ENCODE measurements at places on chromosomes 6 and 20.

DNA sequence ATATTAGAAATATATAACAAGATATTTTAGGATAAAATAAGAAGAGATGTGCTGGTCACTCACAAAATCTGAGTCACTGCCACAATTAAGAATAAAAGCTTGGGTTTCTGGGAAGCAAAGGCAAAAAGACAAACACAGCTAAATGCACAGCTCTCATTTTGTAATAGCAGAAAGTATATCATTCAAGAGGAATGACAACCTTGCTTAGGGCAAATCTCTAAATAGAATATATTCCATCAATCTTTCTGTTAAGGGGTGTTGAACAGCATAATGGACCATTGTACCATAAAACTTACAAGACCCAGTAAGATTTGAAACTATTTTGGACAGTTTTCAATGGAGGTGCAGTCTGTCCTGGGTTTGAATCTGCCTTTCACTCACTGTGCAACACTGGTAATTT is 464.9 kb upstream of the SOX4 start:
- DNase-seq = no peak

- DNase-seq = no peak
These were observed 151.2 kb downstream of the RNF144B start for GRCh38 chr6:18538315-18538714.

GRCh38 chr20:62678553-62678952 is 30.1 kb upstream of the NTSR1 start:
- DNase-seq = no peak

- peak; percentile 66 for DNase-seq
These were observed 150.3 kb downstream of the SYCP2 start for GRCh38 chr20:59782986-59783640.

- DNase-seq = no peak
These were observed 48.9 kb upstream of the ARG1 start for GRCh38 chr6:131523988-131524673.

DNA sequence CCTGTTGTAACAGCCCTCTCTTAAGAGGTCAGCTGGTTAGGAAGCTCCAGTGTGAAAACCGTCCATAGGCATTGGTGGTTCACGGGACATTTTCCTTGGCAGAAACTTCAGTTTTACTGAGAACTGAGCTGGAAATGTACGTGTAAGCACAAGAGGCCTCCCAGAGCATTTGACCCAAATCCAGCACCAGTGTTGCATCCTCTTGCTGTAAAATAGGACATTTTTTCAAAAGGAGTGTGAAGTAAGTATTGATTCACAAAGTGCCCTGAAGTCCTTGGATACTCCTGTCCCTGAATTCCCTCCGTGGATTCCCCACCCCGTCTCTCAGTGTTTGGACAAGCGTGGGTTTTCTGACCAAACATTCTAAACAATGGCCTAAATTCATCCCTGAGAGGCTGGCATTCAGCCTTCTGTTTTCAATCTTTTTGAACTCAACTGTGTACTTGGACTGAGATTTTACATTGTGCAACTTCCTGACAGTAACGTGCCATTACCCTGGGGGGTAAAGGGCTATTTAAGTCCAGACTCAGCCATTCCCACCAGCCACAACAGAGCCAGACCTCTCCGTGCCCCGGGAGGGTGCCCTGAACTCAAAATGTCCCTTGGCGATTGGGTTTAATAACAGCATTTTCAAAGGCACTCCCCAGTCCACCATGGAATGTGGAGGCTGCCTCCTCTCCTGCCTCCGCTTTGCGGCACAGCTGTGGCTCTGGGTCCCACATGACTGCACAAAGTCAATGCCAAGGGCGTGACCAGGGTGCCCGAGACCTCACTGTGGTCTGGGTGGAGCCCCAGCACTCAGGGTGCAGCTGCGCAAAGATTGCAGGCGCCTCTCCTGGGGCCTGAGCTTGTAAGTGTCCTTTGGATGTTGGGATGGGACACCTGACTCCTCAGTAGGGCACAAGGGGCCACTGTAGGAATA is 92.7 kb upstream of the AFDN start:
- no peak for DNase-seq

DNA sequence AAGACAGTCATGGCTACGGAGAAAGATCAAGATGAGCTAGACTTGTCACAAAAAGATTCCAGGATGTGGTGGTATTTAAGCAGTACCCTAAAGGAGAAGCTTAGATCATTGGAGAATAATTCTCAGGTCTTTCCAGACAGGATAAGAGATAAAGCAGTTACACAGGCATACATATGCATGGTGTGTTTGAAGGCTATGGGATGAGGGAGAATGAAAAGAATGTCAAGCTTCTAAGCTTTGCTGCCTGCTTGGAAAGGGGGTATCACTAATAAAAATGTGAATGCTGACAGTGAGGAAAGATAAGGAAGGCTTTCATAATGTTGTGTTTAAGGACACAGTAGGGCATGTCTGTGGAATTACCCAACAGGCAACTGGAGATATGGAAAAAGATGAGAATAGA is 28.1 kb downstream of the RWDD2A start:
- DNase-seq = no peak

GRCh38 chr20:24747881-24748595 is 201.0 kb upstream of the CST7 start:
- no peak for DNase-seq

GRCh38 chr6:108531332-108531731 is 29.4 kb upstream of the FOXO3 start:
- DNase-seq = no peak

DNA sequence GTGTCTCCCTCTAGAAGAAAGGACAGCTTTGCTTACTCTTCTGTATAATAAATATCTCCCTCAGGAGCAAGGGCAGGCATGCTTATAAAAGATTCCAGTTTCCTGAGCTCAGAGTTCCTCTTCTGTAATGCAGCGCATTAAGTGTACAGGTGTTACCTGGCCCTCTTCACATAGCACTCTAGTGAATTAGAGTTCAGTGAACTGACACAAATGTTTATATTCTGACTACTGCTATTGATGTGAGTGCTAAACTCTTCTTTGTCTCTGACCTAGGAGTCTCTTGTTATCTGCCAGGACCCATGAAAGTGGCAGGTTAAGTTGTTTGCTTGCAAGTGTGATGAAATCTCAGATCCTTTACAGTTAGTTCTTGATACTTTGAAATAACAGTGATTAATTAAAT is 33.5 kb downstream of the CYB5R4 start:
- DNase-seq = no peak

DNA sequence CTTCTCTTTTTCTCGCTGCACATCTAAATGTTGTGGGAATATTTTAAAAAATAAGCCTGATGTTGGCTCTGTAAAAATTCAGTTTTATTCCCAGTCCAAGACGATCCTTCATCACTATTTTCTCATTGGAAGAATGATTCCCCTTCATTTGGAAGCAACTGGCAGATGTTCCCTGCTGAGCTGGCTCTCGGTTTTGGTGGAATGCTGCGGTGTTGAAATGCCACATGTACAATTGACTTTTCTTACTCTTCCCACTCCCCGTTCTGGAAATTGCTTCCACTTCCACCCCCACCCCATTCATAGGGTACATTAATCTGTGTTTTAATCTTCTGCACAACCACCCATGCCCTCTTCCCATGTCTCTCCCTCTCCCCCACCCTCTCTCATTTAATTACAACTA is 496.3 kb upstream of the MAP3K7 start:
- no peak for DNase-seq

GRCh38 chr6:136333824-136334464 is 44.3 kb upstream of the BCLAF1 start:
- DNase-seq = no peak

DNA sequence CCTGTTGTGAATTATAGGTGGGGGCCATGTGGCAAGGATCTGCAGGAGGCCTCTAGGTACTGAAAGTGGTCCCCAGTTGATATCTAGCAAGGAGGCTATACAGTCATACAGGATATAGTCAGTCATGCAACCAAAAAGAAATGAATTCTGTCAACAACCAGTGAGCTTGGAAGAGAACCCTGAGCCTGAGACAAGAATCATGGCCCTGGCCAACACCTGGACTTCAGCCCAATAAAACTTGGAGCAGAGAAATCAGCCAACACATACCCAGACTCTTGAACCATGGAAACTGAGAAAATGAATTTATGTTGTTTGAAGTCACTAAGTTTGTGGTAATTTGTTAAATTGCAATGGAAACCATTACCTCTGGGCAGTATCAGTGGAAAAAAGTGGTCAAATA is 370.2 kb downstream of the KIF16B start:
- no peak for DNase-seq

GRCh38 chr6:53320964-53321363 is 27.8 kb downstream of the ELOVL5 start:
- no peak for DNase-seq

All from progenitor cell of endocrine pancreas (in vitro differentiated cells).